ENCODE measurements at places on chromosomes 7 and 10. TPM values are rescaled to one million over a fixed set of nuclear protein-coding genes. Genes with fewer than 3 reads are reported as not detected.

DNA sequence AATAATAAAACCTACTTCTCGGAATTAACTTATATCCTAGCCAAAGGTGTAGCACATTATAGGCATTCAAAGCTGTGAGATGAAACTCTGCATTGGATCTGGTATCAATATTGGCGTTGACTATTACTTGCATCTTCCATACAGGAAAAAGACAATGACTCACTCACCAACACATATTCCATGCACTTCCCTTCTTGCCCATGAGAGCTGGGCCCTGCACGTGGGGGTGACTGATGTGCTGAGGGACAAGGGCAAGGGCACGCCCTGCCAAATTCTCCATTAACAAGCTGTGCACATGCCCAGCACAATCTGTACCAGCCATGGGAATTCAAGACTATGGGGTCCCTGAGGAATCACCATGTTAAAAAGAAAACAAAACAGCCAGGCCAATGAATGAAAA, 188.1 kb upstream of the PDE1C start:
- H3K27me3 ChIP-seq, result no peaks in the 10 kb centered on the region
- H3K4me3 ChIP-seq, result no peak overlapping the region
- H3K27ac ChIP-seq, result no peak overlapping the region
- H3K4me1 ChIP-seq, result no peaks in the 10 kb centered on the region

- no peak overlapping the region for H3K4me3 ChIP-seq
- no peaks in the 10 kb centered on the region for H3K36me3 ChIP-seq
- no peak for DNase-seq
- no peaks in the 10 kb centered on the region for H3K4me1 ChIP-seq
- peaks cover 8% of the 10 kb centered on the region for H3K27me3 ChIP-seq
These were observed 28.5 kb upstream of the NKX6-2 start for GRCh38 chr10:132814469-132814856.

GRCh38 chr10:14954934-14955333, 1.0 kb upstream of the DCLRE1C start:
- H3K36me3 ChIP-seq, result peaks cover 20% of the 10 kb centered on the region
- peak overlapping the region; percentile 89 for H3K4me3 ChIP-seq
- peak overlapping the region; percentile 89 for H3K27ac ChIP-seq
- no peaks in the 10 kb centered on the region for H3K27me3 ChIP-seq

DNA sequence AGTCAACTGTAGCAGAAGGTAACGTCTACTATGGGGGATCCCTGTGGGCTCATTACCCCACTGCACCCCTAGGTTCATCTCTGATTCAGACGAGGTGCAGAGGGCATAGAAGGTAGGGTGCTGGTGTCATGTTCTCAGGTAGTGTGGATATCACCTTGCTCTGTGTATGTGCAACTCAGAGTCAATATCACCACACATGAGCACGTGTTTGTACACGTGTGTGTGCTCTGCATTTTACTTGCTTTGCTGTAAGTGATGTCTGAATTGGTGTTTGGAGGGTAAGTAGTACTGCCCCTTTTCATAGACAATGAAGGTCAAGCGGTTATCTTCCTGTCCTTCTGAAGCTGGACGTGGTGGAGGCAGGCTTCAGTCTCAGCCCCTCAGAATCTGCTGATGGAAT, 10.4 kb downstream of the DMBT1 start:
- peaks cover 1% of the 10 kb centered on the region for H3K4me1 ChIP-seq
- no peak overlapping the region for H3K27ac ChIP-seq
- no peak overlapping the region for H3K4me3 ChIP-seq
- no peaks in the 10 kb centered on the region for H3K36me3 ChIP-seq

GRCh38 chr7:104936546-104936945, 77.5 kb upstream of the KMT2E start:
- H3K27me3 ChIP-seq, result no peaks in the 10 kb centered on the region
- no peak overlapping the region for H3K27ac ChIP-seq
- peaks cover 18% of the 10 kb centered on the region for H3K4me1 ChIP-seq
- peaks cover 2% of the 10 kb centered on the region for H3K36me3 ChIP-seq
- no peak overlapping the region for H3K4me3 ChIP-seq

- no peaks in the 10 kb centered on the region for H3K36me3 ChIP-seq
- H3K27me3 ChIP-seq, result peaks cover 33% of the 10 kb centered on the region
- H3K27ac ChIP-seq, result no peak overlapping the region
- H3K4me3 ChIP-seq, result no peak overlapping the region
- H3K4me1 ChIP-seq, result no peaks in the 10 kb centered on the region
These were observed 7.7 kb downstream of the VWA2 start for GRCh38 chr10:114246679-114247305.

- peaks cover under 1% of the 10 kb centered on the region for H3K27me3 ChIP-seq
- H3K36me3 ChIP-seq, result no peaks in the 10 kb centered on the region
- no peak overlapping the region for H3K4me3 ChIP-seq
- H3K27ac ChIP-seq, result no peak overlapping the region
- no peak for DNase-seq
These were observed 431.2 kb upstream of the IGFBP3 start for GRCh38 chr7:46352004-46352954.

DNA sequence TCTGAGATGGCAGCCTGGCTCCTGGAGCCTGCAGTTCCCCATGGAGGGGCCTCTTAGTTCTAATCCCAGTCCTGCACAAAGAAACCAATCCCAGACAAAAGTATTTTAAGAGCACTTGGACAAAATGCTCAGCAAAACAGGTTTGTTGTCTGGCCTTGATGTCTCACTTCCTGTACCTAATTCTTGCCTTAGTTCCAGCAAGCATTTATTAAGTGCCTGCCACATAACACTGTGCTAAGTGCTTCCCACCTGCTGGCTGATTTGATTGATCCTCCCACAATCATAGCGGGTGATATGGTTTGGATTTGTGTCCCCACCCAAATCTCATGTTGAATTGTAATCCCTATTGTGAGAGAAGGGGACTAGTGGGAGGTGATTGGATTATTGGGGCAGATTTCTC, 65.7 kb upstream of the HABP2 start:
- peaks cover 7% of the 10 kb centered on the region for H3K27me3 ChIP-seq
- no peaks in the 10 kb centered on the region for H3K36me3 ChIP-seq
- no peak overlapping the region for H3K4me3 ChIP-seq
- no peak overlapping the region for H3K27ac ChIP-seq
- no peaks in the 10 kb centered on the region for H3K4me1 ChIP-seq
- no peak for DNase-seq

DNA sequence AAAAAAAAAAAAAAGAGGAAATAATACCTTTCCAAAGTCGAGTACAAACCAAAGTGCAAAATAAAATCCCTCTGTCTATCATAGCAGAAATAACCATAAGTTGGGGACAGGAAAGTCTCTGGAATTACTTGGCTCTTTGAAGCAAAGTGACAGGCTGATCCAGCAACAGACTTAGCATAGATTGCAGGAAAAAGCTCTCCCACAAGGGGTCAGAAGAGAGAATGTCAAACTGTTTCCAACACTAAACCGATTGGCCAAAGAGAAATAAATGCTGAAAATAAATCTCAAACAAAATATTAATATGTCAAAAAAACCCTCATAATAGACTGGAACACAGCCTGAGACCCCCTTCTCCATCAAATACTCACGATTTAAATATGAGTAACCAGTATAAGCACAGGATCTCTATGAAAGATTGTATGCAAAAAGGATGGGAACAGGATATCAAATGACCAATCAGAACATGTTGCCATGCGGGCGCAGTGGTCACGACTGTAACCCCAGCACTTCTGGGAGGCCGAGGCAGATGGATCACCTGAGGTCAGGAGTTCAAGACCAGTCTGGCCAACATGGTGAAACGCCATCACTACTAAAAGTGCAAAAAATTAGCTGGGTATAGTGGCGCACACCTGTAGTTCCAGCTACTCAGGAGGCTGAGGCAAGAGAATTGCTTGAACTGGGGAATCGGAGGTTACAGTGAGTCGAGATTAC, 1000.7 kb upstream of the LRRN3 start:
- no peaks in the 10 kb centered on the region for H3K36me3 ChIP-seq
- no peak for DNase-seq

DNA sequence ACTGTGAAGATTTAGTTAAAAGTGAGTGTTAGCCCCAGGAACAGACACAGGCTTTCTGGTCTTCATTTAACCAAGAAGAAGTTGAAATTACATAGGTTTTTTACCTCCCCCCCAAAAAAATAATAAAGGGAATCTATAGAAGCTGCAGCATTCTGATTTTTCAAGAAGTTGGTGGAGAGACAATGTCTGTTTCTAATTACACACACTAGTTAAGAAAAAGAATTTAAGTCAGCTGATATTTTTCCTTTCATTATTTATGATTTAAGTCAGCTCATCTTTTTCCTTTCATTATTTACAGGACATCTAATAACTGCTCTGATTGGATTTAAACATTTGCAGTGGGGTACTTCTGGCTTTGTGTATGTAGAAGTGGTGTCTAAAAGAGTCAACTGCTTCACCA, 201.4 kb upstream of the NRP1 start:
- no peak for DNase-seq
- H3K36me3 ChIP-seq, result no peaks in the 10 kb centered on the region
- H3K4me1 ChIP-seq, result no peaks in the 10 kb centered on the region
- no peak overlapping the region for H3K27ac ChIP-seq
- no peaks in the 10 kb centered on the region for H3K27me3 ChIP-seq
- no peak overlapping the region for H3K4me3 ChIP-seq

GRCh38 chr10:76112826-76113150, 681.4 kb downstream of the LRMDA start:
- H3K27me3 ChIP-seq, result peaks cover 3% of the 10 kb centered on the region
- H3K27ac ChIP-seq, result no peak overlapping the region
- no peaks in the 10 kb centered on the region for H3K36me3 ChIP-seq
- no peaks in the 10 kb centered on the region for H3K4me1 ChIP-seq

GRCh38 chr7:81684514-81685269, 85.2 kb downstream of the HGF start:
- no peak for DNase-seq
- no peaks in the 10 kb centered on the region for H3K4me1 ChIP-seq
- H3K36me3 ChIP-seq, result no peaks in the 10 kb centered on the region
- no peak overlapping the region for H3K27ac ChIP-seq
- no peak overlapping the region for H3K4me3 ChIP-seq

- peaks cover 12% of the 10 kb centered on the region for H3K4me1 ChIP-seq
- no peak for DNase-seq
- H3K4me3 ChIP-seq, result no peak overlapping the region
- peaks cover 40% of the 10 kb centered on the region for H3K27me3 ChIP-seq
- no peak overlapping the region for H3K27ac ChIP-seq
These were observed 70.2 kb downstream of the ZRANB1 start for GRCh38 chr10:125011926-125012705.

DNA sequence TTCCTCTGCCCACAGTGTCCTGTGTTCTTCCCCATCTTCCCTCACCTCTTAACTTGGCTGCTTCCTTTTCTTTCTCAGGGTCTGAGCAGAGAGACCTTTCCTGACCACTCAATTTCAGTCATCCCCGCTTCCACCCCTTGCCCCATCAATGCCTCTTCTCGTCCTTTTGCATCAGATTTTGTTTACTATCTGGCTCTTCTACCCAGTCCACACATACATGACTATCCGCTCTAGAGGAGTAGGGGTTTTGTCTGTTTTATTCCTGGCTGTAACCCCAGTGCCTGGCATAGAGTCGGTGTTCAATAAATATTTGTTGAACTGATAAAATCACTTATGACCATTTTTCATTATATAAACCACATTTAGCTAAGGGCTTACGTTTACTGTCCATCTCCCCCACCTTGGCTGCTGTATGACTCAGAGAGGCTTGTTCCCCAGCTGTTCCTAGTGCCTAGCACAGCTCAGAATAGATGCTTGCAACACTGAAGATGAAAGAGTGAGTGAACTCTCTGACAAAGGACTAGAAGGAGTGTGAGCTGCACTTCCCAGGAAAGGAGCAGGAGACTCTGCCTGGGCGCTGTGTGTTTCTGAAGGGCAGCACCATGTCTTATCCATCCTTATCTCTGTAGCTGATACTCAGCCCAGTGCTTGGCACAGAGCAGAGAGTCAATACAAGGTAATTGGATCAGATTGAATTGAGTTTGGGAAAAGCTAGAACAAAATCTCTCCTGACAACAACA, 21.9 kb downstream of the ARID5B start:
- H3K36me3 ChIP-seq, result peaks cover 49% of the 10 kb centered on the region
- peaks cover 11% of the 10 kb centered on the region for H3K4me1 ChIP-seq
- DNase-seq, result no peak
- no peak overlapping the region for H3K27ac ChIP-seq

DNA sequence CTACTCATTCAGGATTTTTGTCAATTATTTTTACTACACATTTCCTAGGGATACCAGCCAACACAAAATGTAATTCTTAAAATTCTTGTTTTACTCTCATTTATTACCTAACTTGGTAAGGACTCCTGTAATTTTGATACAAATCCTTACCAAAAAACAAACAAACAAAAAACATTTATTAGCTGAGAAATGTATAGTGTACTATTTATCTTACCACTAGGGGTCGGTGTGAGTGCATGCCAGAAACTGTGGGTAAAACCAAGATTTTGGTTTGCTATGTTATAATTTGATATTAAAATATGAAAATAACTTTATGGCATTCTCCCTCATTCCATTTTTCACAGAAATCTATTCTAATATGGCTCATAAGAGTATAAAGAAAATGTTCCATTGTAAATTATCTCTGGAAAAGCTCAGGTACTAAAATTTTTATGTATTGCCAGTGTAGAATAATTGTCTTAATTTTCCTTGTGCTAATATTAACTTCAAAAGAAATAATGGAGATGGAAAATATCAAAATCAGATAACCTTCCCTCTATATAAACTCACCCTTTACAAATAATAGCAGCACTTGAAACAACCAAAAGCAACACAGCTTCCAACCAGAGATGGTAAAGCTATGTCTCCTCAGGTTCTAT, 290.8 kb upstream of the PCDH15 start:
- no peak overlapping the region for H3K27ac ChIP-seq
- no peak for DNase-seq
- no peaks in the 10 kb centered on the region for H3K4me1 ChIP-seq
- H3K27me3 ChIP-seq, result no peaks in the 10 kb centered on the region

GRCh38 chr10:12394241-12395033, 45.1 kb downstream of the CAMK1D start:
- no peak overlapping the region for H3K27ac ChIP-seq
- no peak overlapping the region for H3K4me3 ChIP-seq
- no peaks in the 10 kb centered on the region for H3K27me3 ChIP-seq
- H3K4me1 ChIP-seq, result peaks cover 1% of the 10 kb centered on the region

DNA sequence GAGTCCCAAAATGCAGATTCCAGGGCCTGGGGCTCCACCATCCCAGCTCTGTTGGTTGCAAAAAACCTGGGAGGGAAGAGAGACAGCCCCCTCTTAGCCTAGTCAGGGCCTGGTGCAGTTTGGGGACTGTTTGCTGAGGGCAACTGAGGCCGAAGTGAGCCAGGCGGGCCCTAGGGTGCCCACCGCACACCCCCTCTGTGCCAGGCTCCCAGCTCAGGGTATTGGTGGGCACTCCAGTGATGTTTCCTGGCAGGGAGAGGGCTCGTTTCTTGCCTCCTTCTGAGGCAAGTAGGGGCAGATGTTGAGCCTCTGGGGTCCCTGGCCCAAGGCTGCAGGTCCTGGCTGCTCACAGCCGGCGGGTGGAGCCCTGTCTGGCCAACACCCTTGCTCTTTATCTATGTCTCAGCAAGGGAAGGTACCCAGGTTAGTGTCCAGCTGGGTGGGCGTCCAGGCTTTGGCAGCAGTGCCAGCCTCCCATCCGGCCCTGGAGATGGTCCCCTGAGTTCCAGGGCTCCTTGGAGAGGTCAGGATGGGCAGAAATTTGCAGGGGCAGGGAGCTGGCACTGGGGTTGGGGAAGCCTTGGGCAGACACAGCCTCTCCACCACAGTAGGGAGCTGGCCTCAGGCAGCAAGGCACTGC, 37.8 kb downstream of the KCTD7 start:
- H3K4me3 ChIP-seq, result no peak overlapping the region
- peaks cover 6% of the 10 kb centered on the region for H3K36me3 ChIP-seq

Gene ADAM22
- 4.6 TPM for total RNA-seq

Gene SAP25
- 57.6 TPM for total RNA-seq

Gene RNF32
- 2.2 TPM for total RNA-seq

Gene HMX3
- not detected for total RNA-seq

Gene SEC61A2
- total RNA-seq, result 14.5 TPM

Gene CCDC71L
- 22.3 TPM for total RNA-seq

Gene FAM221A
- 6.2 TPM for total RNA-seq

Gene FLNC
- not detected for total RNA-seq

Gene ADCYAP1R1
- total RNA-seq, result not detected

Gene NEUROG3
- total RNA-seq, result 0.22 TPM

Gene MOGAT3
- total RNA-seq, result not detected

Gene CNPY1
- total RNA-seq, result not detected

Gene GOT1
- 24.0 TPM for total RNA-seq

Gene HOXA1
- 1.0 TPM for total RNA-seq
